ENCODE measurements at places on chromosomes 12 and 14.

DNA sequence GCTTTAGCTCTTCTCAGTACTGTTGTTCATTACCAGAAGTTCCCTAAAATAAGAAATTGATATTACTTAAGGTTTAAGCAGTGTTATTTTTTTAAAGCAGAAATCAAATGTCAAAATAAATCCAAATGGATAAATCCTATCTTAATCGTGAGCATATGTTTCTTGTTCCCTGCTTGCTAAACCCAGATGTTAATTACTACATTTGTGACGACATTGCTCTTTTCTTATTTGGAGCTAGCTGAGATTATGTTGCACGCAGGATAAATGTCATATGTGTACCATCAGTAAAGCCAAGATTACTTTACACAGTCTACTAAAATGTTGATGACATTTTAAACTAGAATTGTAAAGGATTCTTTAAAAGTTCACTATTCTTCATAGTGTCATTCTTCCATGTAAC, 157.5 kb downstream of the PLCZ1 start:
- DNase-seq, result no peak

- DNase-seq, result no peak
Measured at GRCh38 chr12:2803635-2804392, 8.7 kb upstream of the ITFG2 start.

- DNase-seq, result no peak
Measured at GRCh38 chr12:70691018-70691672, 53.9 kb upstream of the PTPRB start.

DNA sequence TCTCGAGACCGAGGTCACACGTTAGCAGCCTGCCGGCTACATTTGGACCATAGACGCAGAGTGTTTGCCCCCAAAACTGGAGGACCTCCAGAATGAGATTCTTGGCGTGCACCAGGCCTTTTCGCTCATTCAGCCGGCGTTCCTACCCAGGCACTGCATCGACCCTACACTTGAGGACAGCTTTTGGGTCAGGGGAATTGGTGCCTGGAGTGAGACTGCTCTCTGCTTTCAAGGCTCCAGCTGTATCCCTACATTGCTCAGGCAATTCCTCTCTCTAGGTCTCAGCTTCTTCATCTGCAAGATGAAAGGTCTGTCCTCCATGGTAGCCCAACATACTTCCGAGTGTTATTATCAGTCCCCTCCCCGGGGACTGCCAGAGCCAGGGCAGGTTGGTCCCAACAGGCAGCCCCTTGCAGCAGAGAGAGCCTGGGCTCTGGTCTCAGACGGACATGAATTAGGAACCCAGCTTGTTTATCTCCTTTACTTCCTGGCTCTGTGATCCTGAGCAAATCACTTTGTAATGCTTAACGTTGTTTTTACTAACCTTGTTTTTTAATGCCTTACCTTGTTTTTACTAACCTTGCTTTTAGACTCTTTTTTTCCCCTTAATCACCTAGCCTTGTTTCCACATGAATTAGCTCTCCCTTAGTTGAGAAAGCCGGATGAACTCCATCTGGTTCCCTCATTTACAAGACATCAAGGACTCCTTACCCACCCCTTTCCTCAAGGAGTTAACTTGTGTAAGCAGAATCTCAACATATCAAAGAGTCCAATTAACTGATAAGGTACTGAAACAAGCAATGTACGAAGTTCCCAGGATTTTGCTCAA, 892 bp downstream of the TCHP start:
- no peak for DNase-seq

DNA sequence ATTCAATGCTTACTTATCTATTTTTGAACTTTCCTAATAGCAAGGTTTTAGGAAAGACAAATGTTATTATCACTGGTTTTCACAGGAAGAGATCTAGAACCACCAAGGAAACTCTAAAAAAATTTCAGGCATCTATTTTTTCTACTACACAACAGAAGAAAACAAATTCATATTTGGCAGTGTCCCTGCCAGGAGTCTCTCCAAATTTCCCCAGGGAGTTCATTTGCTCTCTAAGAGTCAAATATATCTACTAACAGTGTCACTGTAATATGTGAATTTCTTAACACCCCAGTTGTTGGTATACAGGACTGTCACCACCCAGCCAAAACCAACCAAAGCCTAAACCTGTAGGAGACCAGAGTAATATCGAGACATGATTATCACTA, 83.4 kb downstream of the STXBP6 start:
- no peak for DNase-seq

- DNase-seq, result no peak
Measured at GRCh38 chr12:64494998-64495729, 43.2 kb downstream of the TBK1 start.

GRCh38 chr14:70005281-70005805, 126.1 kb downstream of the SMOC1 start:
- DNase-seq, result no peak

DNA sequence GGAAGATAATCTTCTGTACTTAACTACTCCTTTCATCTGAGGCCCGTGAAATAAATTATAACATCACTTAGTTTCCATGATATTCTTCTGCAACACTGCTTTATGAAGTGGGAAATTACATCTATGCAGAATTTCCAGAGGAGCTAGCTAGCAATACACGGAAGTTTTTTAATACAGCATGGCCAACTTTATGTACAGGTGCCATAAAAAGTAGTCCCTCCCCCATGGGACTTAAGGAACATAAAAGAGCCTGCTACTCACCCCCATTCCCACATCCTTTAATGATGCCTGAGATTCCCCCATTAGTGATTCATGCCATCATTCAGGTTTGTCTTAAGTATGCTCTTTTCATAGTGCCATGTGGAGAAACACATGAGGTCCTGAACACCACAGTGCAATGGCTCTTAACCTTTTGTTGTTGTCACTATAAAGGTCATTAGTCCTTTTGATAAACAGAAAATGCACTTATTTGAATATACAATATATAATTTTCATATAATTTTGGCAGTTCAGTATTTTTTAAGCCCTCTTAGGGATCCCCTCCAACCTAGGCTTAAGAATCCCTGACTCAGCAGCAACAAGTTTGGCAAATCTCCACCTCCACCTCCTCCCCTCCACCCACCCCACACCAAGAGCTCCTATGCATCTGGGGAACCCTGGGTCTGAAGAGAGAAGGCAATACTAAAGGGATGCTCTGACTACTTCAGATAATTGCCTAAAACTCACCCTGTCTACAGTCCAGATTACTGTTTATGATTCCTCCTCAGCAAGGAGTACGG, 37.3 kb downstream of the DCAF5 start:
- DNase-seq, result no peak
